ENCODE measurements at places on chromosomes 5 and 9.

GRCh38 chr5:74311961-74312360, 328.6 kb downstream of the ENC1 start:
- peaks cover 30% of the 10 kb centered on the region for H3K4me1 ChIP-seq
- no peak for DNase-seq
- H3K4me3 ChIP-seq = no peak overlapping the region
- H3K27me3 ChIP-seq = no peaks in the 10 kb centered on the region

GRCh38 chr5:135309391-135310327, 89.4 kb downstream of the MACROH2A1 start:
- no peaks in the 10 kb centered on the region for H3K36me3 ChIP-seq
- DNase-seq = no peak
- no peak overlapping the region for H3K4me3 ChIP-seq
- H3K4me1 ChIP-seq = no peaks in the 10 kb centered on the region

- no peak overlapping the region for H3K27ac ChIP-seq
- H3K4me3 ChIP-seq = no peak overlapping the region
- peaks cover 7% of the 10 kb centered on the region for H3K27me3 ChIP-seq
- H3K36me3 ChIP-seq = no peaks in the 10 kb centered on the region
- H3K4me1 ChIP-seq = peaks cover 15% of the 10 kb centered on the region
- no peak for DNase-seq
These were observed 100.0 kb upstream of the IFNK start for GRCh38 chr9:27423915-27424710.

- no peak overlapping the region for H3K27ac ChIP-seq
- no peak overlapping the region for H3K4me3 ChIP-seq
- DNase-seq = no peak
These were observed 62.5 kb downstream of the LMX1B start for GRCh38 chr9:126676102-126676684.

DNA sequence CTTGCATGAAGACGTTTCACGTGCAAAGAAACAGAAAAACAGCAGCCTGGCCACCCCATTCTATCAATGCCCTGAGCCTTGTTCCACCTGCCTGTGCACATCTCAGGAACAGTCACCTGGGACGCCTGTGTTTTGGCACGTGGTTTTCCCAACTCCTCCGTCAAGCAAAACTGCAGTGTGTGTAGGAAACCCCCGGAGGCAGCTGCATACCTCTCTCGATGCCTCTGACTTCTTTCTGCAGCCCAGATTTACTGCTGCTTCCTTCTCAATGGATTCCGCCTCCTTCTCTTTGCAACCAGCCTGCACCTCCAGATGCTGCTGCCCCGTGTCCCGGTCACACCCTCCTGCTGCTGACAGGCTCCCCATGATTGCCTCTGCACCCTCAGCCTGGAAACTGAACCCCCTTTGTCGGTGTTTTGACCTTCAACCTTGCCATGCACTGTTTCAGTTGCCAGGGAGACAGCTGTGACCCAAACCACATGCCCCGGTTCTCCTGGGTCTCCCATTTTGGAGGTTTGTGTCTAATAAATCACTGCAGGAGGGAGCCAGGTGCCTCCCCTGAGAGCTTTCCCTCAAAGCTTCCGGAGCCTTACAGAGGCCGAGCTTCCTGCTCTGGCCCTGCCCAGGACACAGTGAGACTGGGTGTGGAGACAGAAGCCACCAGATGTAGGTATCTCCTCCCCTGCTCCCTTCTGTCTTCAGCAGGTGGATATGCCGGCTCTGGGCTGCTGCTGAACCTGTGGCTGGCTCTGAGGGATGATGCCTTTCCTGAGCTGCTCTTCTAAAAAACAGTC, 395.5 kb upstream of the IRX1 start:
- peaks cover 6% of the 10 kb centered on the region for H3K27me3 ChIP-seq
- no peak for DNase-seq
- no peak overlapping the region for H3K27ac ChIP-seq

- H3K4me1 ChIP-seq = no peaks in the 10 kb centered on the region
- H3K27ac ChIP-seq = no peak overlapping the region
- H3K27me3 ChIP-seq = peaks cover 9% of the 10 kb centered on the region
- no peaks in the 10 kb centered on the region for H3K36me3 ChIP-seq
These were observed 25.0 kb upstream of the SLC12A7 start for GRCh38 chr5:1136814-1137213.
